Suppressor macrophage (primary cell): ENCODE measurements at places on chromosomes 7 and 10.

DNA sequence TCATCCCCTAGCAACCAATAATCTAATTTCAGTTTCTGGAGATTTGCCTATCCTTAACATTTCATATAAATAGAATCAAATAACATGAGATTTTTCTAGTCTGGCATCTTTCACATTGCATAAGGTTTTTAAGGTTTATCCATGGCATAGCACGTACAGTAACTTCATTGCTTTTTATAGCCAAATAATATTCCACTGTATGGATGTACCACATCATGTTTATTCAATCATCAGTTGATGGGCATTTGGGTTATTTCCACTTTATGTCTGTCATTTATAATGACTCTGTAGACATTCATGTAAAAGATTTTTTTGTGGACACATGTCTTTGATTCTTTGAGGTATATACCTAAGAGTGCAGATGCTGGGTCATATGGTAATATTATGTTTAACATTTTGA lies 1052.6 kb downstream of the DNAJB9 start:
- no peak for DNase-seq

DNA sequence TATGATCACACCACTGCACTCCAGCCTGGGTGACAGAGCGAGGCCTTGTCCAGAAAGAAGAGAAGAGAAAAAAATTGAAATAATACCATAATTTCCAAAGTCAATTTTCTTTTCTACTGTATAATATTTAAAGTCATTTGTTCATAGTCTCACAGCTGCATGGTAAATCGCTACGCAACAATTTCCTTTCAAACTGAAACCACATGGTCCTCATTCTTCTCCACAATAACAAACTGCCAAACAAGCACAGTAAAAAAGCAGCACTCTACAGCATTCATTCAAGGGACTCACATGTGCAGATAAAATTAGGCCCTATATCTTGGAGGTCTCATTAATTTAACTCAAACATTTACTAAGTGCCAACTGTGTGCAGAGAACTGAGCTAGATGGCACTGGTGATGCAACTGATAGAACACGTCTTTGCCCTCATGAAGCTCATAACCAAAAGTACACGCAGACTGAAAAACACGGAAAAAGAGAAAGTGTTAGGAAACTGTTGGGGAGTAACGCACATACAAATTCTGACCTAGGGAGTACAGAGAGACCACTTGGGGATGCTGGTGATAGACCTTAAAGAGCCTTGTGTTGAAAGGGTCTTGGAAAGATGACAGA lies 68.4 kb upstream of the SRRM3 start:
- DNase-seq: no peak

DNA sequence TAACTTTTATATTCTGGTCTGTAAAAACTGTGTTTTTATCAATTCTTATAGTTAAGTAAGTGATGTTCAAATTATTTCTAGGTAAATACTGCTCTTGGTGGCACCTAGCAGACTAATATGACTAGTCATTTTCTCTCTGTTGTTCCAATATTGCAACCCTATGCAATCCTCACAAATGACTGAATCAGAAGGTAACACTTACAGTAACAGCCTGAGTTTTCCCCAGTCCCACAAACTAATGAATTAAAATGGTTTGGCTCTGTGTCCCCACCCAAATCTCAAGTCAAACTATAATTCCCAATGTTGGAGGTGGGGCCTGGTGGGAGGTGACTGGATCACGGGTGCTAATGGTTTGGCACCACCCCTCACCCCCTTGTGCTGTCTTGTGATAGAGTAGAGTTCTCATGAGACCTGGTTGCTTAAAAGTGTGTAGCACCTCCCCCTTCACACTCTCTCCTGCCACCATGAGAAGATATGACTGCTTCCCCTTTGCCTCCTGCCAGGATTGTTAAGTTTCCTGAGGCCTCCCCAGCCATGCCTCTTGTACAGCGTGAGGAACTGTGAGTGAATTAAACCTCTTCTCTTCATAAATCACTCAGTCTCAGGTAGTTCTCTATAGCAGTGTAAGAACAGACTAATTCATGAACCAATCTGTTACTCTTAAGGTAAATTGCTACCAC lies 43.5 kb downstream of the MTPN start:
- DNase-seq: peak; percentile 17

- DNase-seq: no peak
Measured at GRCh38 chr7:22066522-22066921, 120.8 kb upstream of the CDCA7L start.

- DNase-seq: no peak
Measured at GRCh38 chr7:16891874-16892643, 10.3 kb upstream of the AGR3 start.

GRCh38 chr7:140322759-140323158 lies 75.6 kb downstream of the SLC37A3 start:
- no peak for DNase-seq

- no peak for DNase-seq
Measured at GRCh38 chr10:91975438-91975837, 51.9 kb downstream of the BTAF1 start.

DNA sequence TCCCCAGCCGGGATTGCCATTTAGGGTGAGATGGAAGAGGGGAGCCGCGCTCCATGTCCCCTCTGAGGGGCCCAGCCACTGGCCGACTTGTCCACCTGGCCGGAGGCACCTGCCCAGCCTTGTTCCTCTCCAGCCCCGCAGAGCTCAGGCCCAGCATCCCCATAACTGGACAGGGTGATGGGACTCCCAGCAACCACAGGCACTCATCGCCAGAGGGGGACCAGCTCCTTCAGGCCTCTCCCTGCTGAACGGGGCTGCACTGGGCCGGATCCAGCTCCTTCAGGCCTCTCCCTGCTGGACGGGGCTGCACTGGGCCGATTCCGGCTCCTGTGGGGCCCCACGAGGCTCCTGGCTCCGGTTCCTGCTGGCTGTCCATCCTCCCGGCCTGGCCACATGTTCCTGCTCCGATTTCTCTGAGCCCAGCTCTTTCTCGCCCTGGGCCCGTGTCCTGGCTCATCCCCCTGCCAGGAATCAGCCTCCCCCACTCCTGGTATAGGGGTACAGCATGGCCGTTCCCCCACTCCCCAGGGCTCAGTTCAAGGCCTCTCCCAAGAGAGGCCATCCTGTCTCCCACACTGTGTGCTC lies 56.1 kb upstream of the ADGRA1 start:
- DNase-seq: no peak

DNA sequence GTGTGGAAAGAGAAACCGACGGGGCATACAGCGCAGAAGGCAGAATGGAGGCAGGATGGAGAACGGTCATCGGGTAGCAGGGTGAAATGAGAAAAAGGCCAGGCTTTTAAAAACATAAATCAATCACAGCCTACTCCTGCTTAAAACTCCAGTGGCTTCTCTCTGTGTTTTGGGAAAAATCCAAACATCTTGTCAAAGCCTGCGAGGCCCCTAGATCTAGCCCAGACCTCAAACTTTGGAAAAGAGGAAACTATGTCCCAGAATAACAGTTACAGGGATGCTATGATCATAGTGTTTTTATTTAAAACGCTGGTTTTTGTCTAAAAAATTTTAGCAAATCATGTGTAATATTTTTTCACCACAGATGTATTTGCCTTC lies 41.1 kb downstream of the PPP1R3C start:
- DNase-seq: no peak

GRCh38 chr10:59036311-59037017 lies 140.0 kb upstream of the PHYHIPL start:
- DNase-seq: no peak

GRCh38 chr10:71829171-71829570 lies 21.9 kb downstream of the PSAP start:
- peak; percentile 98 for DNase-seq

GRCh38 chr10:77441353-77442166 lies 196.0 kb downstream of the KCNMA1 start:
- DNase-seq: no peak

DNA sequence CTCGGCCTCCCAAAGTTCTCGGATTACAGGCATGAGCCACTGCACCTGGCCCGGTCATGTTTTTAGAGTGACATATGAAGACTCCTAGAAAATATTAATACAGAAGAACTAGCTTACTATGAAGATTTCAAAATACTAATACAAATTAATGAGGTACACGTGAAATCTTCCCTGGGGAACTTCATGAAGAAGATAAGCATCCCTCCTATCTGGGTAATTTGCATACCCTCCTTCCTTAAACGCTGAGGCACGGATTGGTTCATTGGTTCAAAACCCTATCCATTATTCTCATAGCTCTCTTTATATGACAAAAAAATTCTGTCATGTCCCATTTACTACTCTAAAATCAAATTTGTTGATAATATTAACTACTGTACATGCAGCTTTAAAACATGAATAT lies 224.8 kb upstream of the KLF14 start:
- no peak for DNase-seq

DNA sequence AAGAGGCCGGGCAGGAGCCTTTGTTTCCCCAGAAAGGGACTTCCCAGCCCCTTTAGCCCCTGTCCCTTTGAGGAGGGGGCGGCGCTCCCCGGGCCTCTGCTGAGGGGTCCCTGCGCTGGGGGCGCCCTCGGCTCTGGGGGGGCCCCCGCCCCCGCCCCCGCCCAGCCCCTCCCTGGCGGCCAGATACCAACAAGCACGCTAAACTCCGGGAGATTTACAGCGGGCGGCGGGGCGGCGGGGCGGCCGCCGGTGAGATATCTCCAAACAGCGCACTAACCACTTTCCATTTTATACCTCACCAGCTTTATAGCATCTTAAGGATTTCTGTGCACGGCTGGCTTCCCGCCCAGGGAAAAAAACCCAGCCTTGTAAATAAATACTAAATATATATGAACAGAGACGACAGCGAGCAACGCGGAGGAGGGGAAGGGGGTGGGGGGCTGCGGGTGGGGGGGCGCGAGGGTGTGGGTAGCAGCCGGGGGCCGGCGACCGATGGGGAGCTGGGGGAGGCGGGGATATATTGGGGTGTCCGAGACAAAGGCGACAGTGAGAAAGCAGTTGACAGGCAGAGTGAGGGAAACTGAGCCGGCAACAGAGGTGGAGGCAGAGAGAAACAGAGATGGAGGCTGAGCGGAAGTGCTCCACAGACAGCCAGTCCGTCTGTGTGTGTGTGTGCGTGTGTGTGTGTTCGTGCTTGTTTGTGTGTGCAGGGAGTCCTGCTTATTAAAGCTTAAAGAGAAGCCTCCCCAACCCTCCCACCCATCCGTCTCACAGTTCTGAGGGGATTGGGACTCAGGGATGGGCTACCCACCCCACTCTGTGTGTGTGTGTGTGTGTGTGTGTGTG lies 85.8 kb downstream of the HIF1AN start:
- no peak for DNase-seq
